ENCODE measurements at places on chromosomes 3 and 15. TPM values are rescaled to one million over a fixed set of nuclear protein-coding genes. Genes with fewer than 3 reads are reported as not detected.

The GASK1A gene
- total RNA-seq: 0.92 TPM

DNA sequence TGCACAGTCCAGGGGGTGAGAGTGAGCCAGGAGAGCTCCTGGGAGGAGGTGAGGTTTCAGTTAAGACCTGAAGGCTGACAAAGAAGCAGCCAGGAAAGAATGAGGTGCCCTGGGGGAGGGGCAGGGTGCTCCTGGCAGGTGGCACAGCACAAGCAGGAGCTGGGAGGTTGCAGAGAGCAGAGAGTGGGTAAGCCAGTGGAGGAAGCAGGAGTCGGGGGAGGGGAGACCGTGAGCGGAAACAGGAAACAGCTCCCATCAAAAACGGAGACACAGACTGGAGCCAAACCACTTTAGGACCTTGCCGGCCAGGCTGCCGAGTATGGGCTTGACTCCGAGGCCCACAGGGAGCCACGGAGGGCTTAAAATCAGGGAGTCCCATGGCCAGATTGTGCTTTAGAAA, 12.1 kb upstream of the FBLN2 start:
- DNase-seq: no peak

DNA sequence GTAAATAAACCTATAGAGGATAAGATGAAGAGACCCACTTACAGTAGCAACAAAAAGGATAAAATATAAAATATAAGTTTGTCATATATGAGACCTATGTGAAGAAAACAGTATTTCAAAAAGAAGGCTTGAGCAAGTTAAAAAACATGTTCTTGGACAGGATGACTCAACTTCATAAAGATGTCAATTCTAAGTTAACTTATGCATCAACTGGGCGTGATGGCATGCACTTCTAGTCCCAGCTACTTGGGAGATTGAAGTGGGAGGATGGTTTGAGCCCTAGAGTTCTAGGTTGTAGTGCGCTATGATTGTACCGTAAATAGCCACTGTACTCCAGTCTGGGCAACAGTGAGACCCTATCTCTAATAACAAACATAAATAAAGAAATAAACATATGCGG, 59.7 kb downstream of the PDCD6IP start:
- DNase-seq: no peak

GRCh38 chr3:157136647-157137387, 23.1 kb downstream of the CCNL1 start:
- no peak for DNase-seq

The NAA50 gene
- total RNA-seq: 80.8 TPM

- DNase-seq: no peak
Observed at GRCh38 chr3:179769411-179770247, 116.8 kb downstream of the USP13 start.

DNA sequence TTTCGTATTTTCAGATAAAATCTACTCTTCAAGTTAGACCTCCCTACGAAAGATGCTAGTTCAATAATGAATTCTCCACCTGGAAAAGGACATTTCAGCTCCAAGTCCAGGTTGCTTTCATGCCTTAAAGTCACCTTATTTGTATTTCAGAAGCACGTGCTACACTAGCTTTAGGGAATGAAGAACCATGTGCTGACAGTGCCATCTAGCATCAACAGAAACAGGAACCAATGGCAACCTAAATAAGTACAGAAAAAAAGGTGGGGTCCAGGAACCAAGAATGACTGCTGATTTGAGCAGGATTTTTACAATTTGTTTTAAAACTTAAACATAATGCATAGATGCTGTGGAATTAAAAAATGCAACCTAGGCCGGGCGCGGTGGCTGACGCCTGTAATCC, 77.6 kb upstream of the SNRPN start:
- no peak for DNase-seq

- no peak for DNase-seq
Observed at GRCh38 chr15:71804695-71805470, 5.5 kb upstream of the NR2E3 start.

All from Right ventricle myocardium inferior (tissue), 1 donor.